Head of caudate nucleus (tissue), 42 donors: ENCODE measurements at places on chromosomes 5 and 9.
A peak's percentile ranks its signal among the peaks of the same experiment; 100 is the strongest.

DNA sequence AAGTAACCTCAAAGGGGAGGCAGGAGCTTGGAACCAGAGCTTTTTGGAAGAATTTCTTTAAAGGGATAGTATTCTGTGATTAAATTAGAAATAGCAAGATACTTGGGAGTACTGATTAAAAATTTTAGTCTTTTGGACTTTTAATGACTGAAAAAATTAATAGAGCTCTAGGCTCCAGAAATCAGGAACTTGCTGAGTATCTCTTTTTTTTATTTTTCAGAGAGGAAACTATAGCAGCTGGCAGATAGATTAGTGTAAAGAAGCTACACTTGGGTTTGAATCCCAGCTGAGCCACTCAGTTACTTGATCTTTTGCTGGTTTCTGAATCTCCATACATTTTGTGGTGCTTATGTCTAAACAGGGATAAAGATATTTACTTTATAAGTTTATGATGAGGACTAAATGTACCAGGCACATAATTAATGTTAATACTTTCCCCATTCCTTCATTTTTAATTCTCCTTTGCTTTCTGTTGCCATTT, 94.2 kb upstream of the TNC start:
- no peak for DNase-seq

DNA sequence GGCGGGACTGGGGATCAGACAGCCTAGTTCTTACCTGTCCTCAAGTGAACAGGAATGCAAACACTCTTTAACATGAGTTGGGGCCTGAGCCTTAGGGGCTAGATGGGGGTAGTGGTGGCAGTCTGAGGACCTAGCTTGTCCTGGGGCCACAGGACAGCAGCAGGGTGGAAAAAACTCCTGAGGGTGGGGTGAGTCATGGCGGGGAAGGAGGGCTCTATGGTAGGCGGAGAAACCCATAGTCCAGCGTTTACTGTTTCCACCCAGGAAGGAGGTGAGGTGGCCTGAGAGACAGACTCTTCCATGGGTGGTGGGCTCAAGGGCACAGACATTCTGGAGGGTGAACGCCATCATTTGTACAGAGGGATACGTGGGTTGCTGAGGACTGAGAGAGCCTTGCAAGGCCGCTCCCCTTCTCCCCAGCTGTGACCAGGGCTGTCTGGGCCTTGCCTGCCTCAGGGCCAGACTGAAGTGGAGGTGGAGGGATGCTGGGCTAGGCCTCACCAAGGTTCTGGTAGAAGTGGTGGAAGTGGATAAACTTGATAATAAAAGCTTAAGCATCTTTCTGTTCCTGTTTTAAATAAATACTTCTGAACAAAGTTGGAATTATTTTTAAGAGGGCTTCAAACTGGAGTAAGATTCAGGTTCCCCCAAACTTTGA, 1.1 kb upstream of the TSPAN17 start:
- no peak for DNase-seq

- DNase-seq, result no peak
Measured at GRCh38 chr9:123568691-123569688, 213.0 kb downstream of the CRB2 start.

DNA sequence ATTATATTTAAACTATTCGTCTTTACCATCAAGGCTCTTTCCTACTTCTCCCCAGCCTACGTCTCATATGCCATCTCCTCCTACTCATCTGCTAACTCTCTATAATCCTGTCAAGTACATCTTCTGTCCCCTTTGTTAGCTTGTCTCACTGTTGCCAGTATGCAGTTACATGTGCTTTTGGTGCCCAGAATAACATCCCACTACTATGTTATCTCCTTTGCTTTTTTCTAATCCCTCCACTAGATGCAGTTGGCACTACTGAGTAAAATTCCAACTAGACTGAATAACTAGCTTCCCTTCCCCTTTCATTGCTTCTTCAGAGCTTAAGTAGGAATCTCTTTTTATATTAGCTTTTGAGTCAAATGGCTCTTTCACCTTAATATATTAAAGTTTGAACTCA, 3.0 kb upstream of the ARRDC3 start:
- no peak for DNase-seq

GRCh38 chr9:112051812-112052211, 123.3 kb downstream of the SUSD1 start:
- no peak for DNase-seq

DNA sequence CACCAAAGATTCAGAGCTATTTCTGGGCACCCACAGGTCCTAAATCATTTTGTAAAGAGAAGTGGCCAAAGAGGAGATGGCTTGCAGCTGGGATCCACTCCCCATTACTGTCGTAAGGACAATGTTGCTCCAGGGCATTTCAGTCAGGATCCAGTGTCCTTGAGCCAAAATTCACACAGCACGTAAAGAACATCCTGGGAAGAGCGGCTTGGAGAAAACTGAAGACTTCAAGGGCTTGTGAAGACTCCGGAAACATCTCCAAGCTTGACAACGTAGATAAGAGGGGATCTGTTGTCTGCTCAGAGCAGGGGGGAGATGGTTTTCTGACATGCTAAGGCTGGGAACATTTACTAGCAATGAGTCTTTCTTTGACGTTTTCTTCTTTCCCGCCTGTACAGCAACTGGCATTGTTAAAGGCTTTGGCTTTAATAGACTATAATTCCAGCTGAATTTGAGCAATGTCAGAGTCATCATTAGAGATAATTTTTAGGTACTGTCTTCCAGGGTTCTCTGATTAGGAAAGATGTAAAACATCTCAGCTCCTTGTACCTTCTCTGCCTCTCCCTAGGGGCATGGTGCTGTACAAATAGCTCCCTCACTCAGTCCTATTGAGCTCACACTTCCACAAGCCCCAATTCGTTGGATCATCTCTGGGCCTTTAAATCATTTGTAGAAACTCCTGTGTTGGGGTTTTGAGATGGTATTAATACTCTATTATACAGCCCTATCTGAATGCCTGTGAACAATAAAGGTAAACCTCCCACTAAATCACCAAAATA, 39.7 kb downstream of the EGFLAM start:
- DNase-seq, result no peak

DNA sequence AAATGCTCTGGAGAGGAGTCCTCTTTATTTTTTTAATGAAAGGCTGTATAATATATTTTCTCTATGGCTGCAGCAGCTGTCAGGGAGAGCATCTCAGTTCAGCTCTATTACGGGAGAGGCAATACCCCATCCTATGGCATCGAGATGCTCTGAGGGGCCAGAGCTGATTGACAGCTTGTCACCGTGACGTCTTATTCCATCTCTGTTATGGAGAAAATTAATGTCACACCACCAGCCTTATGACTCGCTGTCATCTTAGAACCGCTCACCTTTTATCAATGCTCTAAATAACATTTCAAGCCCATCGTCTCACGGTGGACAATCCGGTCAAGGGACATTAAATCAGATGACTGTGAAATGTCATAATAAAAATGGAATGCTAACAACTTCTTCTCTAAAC, 273.5 kb downstream of the SLF1 start:
- no peak for DNase-seq

DNA sequence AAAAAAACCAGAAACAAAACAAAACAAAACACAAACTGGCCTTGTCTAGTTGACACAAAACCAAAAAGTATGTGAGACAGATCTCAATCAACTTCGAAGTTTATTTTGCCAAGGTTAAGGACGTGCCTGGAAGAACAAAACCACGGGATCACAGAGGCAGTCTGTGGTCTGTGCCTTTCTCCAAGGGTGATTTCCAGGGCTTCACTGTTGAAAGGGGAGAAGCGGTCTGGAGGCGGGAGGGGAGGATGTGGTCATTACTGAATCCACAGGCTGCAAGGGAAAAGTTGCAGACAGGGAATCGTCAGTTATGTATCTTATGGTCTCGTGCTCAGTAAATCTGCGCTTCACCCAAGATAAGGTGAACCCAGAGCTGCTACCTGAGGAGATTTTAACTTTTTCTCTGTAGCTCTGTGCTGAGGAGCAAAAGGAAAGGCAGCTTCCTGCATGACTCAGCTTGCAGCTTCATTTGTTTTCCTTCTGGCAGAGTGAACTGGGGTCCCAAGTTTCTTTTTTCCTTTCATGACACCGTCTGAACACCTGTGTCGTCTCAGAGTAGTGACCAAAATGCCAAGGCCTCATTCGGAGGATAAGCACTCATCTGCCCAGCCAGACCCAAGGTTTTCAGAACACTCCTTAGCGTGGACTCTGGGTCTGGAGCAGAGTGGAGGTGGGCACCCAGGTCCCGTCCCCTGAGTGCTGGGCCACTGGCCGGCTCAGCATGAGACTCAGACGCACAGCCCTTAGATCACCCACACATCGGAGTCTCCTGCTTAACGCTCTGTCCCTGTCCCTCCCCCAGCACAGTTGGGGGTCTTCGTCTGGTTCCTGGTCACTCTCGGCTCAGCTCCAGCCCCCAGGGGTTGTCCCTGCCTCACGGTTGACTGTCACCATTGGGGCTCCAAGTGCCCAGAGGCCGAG, 25.9 kb downstream of the ROPN1L start:
- DNase-seq, result no peak

- DNase-seq, result no peak
Measured at GRCh38 chr9:125911861-125912644, 164.9 kb downstream of the PBX3 start.

DNA sequence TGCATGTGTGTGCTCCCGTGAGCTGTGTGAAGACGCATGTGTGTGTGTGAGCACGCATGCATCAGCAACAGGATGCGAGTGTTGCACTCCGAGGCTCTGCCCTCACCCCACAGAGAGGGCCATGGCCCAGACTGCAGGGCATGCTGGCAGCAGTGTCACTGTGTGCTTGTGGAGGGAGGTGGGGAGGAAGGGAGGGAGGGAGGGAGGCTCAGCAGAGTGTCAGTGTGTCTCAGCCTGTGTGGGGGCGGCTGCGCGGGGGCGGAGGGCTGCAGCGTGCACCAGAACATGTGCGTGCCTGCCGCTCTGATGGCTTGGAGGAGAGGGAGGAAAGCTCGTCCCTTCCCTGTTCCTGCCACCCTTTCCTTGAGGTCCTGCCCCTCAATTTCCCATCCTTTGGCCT, 5.3 kb downstream of the CAMK2A start:
- DNase-seq, result peak; percentile 78

- no peak for DNase-seq
Measured at GRCh38 chr5:112986224-112986623, 9.6 kb downstream of the DCP2 start.

- DNase-seq, result no peak
Measured at GRCh38 chr9:110464321-110464720, 115.2 kb downstream of the SVEP1 start.

DNA sequence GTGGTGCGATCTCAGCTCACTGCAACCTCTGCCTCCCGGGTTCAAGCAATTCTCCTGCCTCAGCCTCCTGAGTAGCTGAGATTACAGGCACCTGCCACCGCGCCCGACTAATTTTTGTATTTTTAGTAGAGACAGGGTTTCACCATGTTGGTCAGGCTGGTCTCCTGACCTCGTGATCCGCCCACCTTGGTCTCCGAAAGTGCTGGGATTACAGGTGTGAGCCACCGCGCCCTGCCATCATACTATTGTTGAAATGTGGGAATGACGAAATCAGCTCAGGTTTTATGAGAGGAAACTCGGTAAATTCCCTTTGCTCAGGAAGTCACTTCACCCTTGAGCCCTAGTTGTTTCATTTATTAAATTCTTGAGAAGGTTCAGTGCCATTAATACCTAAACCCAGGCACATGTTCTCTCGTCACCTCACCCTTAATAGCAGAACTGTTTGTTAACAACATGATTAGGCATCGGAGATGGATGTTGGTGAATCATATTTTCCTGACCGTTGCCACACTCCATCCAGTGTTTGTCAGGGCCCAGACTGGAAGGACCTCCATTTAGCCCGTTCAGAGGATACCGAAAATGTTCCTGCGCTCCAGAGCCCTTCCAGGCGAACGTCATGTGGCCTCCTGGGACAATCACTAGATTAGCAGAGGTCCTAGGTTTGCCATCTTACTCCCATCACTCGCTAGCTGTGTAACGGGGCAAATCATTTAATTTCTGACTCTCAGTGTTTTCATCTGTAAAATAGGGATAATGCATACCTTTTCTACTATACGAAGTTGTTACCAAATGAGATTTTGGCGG, 20.0 kb upstream of the CREBRF start:
- no peak for DNase-seq

GRCh38 chr5:74067748-74068541, 441.9 kb downstream of the ARHGEF28 start:
- DNase-seq, result no peak
